Pons (tissue), 1 donor: ENCODE measurements at places on chromosomes 7 and 10.

DNA sequence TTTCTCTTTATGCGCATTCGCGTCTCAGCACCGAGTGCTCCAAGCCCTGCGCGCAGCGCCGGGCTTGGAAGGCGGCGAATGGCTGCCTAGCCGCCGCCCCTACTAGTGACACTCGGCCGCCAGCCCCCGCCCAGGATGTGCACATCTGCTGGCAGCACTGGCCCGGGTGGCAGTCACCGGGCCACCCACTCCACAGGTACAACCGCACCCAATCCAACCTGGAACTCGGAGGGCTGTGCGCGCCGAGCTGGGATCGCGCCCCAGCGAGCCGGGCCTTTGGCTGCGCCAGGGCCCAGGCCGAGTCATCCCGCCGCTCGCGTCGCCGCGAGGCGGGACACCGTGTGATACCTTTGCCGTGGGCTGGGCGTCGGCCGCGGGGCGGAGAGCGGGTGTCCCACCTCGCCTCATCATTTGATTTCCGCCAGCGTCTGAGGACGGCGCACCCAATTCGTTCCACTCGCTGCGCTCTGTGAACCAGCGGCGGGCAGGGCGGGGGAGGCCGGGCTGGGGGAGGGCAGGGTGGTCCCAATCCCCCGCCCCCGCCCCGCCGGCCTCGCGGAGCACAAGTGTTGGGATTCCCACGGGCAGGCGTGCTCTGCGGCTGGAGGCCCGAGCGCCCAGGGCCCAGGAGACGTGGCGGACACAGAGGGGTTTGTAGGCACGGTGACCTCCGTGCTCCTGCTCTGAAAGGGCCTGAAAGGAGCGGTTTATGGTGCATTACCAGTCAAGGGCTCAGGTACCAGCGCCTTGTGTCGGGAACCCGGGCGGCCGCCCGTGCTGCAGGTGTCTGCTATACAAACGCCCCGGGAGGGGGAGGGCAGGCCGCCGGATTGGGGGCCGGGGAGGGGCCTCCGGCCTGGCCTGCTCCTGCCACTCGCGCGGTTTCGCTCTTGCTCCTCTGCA, 17.8 kb upstream of the PTF1A start:
- no peak for DNase-seq

- DNase-seq, result no peak
These were observed 129.2 kb downstream of the GNAI1 start for GRCh38 chr7:80263821-80264220.

- peak; percentile 84 for DNase-seq
These were observed 95.5 kb downstream of the PPP1R17 start for GRCh38 chr7:31782411-31782991.

GRCh38 chr7:157525491-157525915, 188.7 kb downstream of the DNAJB6 start:
- DNase-seq, result no peak

- DNase-seq, result no peak
These were observed 176.6 kb upstream of the TNS3 start for GRCh38 chr7:47758546-47758945.

GRCh38 chr7:132371948-132372347, 204.3 kb downstream of the PLXNA4 start:
- no peak for DNase-seq

GRCh38 chr7:70810558-70811139, 321.3 kb upstream of the GALNT17 start:
- DNase-seq, result no peak

DNA sequence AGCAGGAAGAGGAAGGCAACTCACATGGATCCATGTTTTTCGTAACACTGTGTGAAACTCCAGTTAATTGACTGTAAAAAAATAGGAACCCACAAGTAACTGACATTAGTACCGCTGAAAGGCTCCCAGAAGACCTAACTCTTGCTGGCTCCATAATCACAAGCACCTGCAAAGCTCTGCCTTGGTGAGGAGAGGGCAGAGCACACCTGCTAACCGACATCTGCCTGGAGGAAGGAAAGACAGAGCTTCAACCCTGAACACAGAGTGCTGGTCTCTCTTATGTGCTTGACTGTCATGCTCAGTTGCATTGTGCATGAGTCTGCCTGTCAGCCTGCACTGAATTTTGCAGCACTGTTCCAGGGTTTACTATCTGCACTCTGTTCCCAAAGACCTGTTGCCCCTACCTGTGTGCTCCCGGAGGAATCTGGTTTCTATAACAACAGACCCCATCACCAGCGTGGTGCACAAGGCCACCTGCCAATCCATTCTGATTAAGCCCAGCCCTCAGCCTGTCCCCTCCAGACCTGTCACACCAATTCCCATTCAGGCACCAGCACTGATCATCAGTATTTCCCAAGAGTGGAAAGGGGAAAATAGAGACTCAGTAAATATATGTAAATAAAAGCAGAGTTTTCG, 63.1 kb upstream of the ANKRD1 start:
- DNase-seq, result no peak

GRCh38 chr7:155448632-155449007, 9.3 kb upstream of the EN2 start:
- DNase-seq, result no peak

- DNase-seq, result no peak
These were observed 620.6 kb upstream of the ANKRD30A start for GRCh38 chr10:36504758-36505157.

DNA sequence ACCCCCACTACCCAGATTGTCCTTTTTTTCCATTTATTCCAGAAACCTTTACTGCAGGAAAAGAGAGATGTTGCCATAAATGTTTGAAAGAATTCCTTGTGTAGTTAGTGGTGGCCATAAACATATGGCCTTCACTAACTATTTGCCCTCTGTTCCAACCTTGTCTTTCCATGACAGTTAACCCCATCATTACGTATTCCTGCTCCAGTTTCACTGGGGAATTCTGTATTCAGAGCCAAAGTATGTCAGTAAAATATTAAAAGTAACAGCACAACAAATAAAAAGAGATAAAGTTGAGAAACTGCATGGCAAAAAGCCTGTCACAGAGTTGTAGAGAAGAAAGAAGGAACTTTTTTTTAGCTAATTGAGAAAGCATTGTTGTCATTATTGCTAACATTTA, 261.3 kb downstream of the BICC1 start:
- no peak for DNase-seq

DNA sequence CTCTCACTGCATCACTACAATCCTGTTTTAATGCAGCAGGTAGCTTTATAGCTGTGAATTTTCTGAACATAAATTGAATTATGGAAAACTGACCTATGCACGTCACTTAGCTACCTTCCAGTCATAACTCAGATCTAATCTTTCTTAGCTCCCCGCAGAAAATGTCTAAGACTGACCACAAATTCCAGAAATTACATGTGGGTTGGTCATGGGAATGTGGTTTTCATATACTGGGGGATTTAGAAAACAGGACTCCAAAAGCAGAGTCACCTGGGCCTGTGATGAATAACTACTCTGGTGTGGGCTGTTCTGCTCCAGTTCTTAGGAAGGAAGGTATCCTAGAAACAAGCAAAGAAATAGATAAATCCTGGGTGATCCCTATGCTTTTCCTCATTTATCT, 178.4 kb upstream of the LRRTM3 start:
- DNase-seq, result no peak

- DNase-seq, result no peak
These were observed 40.3 kb downstream of the VSTM4 start for GRCh38 chr10:49074836-49075682.

DNA sequence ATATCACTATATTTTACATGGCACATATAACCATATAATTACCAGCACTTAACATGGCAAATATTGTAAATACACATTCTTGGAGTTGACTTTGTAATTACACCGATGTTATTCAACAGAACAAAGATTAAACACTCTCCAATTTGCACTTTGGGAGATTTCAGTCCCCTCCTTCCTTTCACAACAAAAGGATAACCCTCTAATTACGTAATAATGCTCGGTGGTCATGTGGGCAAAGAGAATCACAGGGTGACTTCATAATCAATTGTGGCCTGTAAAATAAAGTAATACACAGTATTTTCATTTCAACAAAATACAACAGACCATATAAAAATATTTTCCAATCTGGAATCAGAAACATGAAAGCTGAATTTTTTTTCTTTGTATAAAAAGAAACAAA, 73.2 kb downstream of the RHOBTB1 start:
- DNase-seq, result no peak

- no peak for DNase-seq
These were observed 199.2 kb downstream of the ADARB2 start for GRCh38 chr10:1538121-1538520.

DNA sequence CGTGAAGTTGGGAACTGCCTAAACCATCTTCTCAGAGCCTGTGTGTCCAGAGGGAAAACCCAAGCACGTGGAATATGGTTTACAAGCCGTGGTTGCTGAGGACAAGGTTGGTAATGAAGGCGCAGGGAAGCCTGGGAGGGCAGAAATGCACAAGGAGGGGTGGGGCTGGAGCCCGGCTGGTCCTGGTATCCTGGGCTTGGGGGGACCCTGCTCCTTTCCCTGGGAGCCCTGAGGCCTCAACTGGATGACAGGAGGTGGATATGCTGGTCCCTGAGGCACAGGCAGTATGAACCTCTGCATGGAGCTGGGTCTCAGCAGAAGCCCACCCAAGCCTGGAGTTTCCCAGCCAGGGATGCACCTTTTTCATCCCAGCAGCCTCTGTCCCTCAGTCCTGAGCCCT, 80.3 kb upstream of the RET start:
- DNase-seq, result no peak

GRCh38 chr10:114412907-114413797, 8.8 kb upstream of the AFAP1L2 start:
- peak; percentile 17 for DNase-seq

GRCh38 chr7:68217426-68217825, 1220.8 kb downstream of the TYW1 start:
- DNase-seq, result no peak
